ENCODE measurements at places on chromosomes 6 and 20.
A peak's percentile ranks its signal among the peaks of the same experiment; 100 is the strongest.

DNA sequence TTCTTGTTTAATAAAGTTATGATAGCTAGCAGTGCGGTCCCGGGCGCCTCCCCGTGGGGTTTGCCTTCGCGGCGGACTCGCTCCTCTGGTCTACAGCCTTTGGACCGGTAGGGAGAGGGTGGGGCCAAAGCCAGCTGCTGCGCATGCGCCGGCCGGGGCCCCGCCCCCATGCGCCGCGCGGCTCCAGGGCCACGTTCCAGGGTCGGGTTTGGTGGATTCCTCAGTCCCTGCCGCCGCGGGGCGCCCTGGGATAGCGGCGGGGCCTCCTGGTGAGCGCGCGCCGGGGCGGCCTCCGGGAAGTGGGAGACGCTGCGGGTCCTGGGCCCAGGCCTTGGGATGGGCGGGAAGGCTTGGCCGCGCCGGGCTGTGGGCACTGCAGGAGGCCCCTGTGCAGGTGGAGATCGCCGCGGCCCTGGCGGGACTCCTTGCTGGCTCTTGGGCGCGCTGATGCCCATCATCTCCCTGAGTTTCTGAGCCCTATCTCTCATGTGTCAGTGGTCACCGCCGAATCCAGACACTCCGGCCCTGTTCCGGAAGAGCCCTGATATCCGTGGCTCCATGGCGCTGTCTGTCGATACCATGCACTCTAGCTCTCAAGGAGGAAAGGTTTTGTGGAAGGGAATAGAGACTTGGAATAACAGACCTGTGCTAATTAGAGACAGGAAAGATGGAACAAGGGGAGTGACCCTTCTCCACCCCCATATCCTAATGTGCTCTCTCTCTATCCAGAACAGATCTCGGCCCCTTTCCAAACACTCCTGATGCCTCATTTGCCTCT lies at the start of gene VARS2:
Gene VARS2, plus strand, starts transcription at position 163 of the 778 bp plus-strand sequence. Its CDS starts 599 bp downstream, at position 762.
- peak; percentile 97 for DNase-seq

- peak; percentile 81 for DNase-seq
These were observed 1.6 kb downstream of the STX7 start for GRCh38 chr6:132511210-132511830.

DNA sequence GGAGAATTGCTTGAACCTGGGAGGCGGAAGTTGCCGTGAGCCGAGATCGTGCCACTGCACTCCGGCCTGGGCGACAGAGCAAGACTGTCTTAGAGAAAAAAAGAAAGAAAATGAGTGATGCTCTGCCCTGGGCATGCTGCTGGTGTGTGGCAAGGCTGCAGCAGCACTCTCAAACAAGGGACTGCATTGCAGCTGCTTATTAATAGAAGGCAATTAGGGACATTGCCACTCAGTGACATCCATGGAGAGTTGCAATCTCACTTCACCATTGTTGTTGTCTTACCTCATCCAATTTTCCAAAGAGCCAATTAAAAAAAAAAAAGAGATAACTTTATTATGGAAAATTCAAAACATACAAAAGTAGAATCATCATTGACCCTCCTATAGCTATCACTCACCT lies 131.1 kb downstream of the LRRC1 start:
- DNase-seq: no peak

- DNase-seq: peak; percentile 67
These were observed 1.2 kb downstream of the PANK2 start for GRCh38 chr20:3890398-3890751.

GRCh38 chr6:140623498-140623897 lies 1249.0 kb upstream of the CITED2 start:
- peak; percentile 37 for DNase-seq

- no peak for DNase-seq
These were observed 6.1 kb downstream of the DOP1A start for GRCh38 chr6:83073615-83074014.

GRCh38 chr6:147207351-147207750 lies 3.1 kb downstream of the STXBP5 start:
- DNase-seq: peak; percentile 84

- no peak for DNase-seq
These were observed 22.1 kb upstream of the SNTA1 start for GRCh38 chr20:33465481-33466302.

DNA sequence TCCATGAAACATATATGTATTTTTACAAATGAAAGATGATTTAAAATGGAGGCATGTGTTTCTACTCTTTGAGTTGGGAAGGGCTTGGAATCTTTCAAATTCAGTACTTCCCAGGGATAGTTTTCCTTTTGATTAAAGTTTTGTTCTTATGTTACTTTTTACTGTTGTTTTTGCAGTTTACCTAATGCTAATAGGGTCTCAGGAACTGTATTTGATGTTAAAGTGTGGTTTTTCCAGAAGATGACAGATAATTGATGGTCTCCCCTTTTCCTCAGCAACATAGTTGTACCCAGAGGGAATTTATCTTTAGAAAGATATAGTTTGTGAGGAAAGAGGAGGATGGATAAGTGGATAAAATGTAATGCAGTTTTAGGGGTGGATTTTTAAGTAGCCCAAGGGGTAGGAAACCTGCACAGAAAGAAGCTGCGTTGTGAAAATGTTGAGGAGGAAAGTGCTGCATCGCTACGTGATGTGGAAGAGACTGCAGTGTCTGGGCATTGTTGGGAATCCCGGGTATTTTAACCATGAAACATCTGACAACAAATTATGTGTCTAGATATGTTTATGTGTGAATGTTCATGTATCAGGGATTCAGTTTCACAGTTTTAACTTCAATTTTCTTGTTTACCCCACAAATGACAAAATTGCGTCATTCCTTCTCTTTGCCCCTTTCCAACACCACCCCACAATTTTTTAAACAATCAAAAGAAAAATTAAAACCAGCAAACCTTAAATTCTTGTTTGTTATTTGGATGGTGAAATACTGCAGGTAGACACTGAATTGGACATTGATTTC lies 42.3 kb downstream of the GNAS start:
- DNase-seq: no peak

DNA sequence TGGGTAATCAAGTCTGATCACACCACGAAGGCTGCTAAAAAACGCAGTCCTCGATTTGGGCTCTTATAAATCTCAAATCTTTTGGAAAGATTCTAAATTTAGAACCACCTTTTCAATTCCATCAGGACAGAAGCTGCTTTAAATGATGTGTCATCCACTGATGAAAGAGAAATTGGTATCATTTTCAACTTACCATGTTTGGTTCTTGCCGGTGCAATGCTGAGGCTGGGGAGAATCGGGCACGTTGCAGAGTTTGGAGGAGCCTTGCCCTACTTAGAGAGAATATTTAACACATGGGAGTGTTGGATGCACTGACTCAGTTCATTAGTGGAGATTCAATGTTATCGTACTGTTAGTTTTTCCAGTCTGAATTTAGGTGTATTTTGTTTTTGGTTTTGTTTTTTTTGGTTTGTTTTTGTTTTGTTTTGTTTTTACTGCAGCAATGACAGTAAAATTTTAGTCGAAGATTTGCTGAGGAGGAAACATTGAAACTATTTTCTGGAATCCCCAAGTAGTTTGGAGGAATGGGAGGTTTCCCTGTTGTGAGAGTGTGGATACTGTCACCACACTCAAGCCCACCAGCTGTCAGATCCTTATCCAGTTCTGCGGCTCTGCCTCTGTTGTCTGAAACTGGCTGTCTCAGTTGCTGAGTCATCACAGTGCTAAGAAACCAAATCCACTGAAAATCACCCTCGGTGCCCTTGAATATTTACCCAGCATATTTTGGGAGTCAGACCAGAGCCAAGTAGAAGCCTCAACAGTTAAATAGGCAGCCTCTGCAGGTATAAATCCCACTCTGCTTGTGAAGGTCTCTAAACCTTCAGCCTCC lies 497.0 kb downstream of the BTBD3 start:
- DNase-seq: peak; percentile 76

GRCh38 chr6:148309301-148309700 lies 33.3 kb upstream of the SASH1 start:
- no peak for DNase-seq

- DNase-seq: no peak
These were observed 15.6 kb upstream of the NELFCD start for GRCh38 chr20:58965270-58966064.

- DNase-seq: no peak
These were observed 893 bp downstream of the PRDM13 start for GRCh38 chr6:99607416-99608036.

GRCh38 chr6:46704562-46704961 lies 16.9 kb downstream of the TDRD6 start:
- DNase-seq: peak; percentile 71

GRCh38 chr20:37366743-37367142 lies 20.8 kb downstream of the SRC start:
- DNase-seq: no peak

DNA sequence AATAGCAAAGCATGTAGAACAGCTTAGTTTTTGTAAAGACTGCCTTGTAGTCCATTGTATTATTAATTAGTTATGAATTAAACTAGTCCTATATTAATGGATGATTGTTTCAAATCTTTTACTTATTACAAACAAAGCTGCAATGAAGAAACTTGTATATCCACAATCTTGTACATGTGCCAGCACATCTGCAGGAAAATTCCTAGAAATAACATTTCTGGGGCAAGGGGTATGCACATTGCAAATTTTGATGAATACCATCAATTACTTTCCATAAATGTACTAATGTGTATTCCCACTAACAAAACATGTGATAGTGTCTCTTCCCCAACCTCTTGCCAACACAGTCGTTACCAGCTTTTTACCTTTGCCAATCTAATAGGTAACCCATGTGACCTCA lies 73.6 kb upstream of the AKAP12 start:
- DNase-seq: no peak

DNA sequence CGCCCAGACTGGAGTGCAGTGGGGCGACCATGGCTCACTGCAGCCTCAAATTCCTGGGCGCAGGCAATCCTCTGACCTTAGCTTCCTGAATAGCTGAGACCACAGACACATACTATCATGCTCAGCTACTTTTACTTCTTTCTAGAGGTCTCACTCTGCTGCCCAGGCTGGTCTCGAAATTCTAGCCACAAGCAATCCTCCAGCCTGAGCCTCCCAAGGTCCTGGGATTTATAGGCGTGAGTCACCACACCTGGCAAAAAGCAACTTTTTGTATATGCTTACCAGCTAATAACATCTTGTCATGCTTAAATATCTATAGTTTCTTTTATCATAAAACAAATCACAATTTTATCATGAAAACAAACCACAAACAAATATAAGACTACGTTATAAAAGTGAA lies 23.0 kb downstream of the RNASET2 start:
- DNase-seq: no peak

DNA sequence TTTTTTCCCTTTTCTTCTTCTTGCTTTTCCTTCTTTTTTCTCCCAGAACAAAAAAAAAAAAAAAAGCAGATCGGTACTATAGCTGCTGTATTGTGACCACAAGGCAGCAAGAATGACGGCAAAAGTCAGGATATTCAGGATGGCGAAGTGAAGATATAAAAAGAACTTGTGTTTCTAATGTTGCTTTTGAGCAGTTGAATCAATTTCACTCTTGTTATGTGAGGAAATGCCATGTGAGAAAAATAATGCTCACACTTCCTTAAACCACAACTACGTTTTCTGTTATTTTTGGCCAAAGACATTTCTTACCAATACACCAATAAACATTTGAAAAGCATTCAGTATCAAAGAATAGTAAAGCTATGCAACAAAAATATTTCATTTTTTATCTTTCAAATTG lies 510.5 kb downstream of the HACE1 start:
- no peak for DNase-seq

- DNase-seq: peak; percentile 82
These were observed 49.5 kb downstream of the TRIM38 start for GRCh38 chr6:26012061-26012460.

- no peak for DNase-seq
These were observed 155.7 kb upstream of the EYA4 start for GRCh38 chr6:133085471-133085870.

DNA sequence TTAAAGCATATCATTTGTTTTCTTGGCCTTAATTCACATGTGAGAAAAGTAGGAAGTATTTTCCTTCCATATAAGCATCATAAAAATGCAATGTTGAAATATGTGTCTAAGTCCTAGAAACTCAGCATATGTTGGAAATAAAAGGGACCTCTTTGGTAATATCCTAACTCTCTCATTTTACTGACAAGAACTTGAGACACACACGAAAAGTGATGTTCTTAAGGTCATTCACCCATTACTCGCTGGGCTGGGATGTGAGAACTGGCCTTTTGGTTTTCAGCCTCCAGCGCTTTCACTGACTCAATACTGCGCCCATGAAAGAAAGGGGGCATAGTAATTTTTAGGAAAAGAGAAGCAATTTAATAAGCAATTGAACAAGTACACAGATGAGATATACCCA lies 153.5 kb upstream of the SCGN start:
- DNase-seq: no peak

- DNase-seq: no peak
These were observed 73.6 kb downstream of the SLX4IP start for GRCh38 chr20:10508468-10509251.

DNA sequence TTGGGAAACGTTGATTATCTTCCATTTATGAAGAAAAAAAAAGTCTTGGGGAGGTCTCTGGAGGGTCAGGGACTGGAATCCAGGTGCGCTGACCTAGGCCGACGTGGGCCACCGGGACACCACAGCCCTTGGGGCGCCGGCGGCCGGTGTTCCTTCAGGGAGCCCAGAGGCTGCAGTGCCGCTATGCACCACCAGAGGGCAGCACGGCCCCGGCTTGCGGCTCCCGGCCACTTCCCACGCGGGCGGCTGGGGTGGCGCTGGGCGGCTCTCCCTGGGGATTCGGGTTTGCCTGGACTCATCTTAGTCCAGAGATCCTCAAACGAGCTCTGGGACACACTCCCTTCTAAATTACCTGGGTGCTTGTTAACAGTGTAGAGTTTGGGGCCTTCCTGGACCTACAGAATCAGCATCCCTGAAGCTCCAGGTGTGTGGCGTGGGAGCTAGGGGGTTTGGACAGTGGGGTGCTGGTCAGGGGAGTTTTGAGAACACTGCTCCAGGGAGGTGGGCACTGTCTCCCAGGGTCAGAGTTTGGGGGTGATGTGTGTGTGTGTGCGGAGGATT lies 23.0 kb upstream of the GTSF1L start:
- DNase-seq: peak; percentile 83

GRCh38 chr6:72788188-72788587 lies 166.3 kb downstream of the KCNQ5 start:
- no peak for DNase-seq

GRCh38 chr6:165497472-165497871 lies 165.6 kb downstream of the PDE10A start:
- no peak for DNase-seq

DNA sequence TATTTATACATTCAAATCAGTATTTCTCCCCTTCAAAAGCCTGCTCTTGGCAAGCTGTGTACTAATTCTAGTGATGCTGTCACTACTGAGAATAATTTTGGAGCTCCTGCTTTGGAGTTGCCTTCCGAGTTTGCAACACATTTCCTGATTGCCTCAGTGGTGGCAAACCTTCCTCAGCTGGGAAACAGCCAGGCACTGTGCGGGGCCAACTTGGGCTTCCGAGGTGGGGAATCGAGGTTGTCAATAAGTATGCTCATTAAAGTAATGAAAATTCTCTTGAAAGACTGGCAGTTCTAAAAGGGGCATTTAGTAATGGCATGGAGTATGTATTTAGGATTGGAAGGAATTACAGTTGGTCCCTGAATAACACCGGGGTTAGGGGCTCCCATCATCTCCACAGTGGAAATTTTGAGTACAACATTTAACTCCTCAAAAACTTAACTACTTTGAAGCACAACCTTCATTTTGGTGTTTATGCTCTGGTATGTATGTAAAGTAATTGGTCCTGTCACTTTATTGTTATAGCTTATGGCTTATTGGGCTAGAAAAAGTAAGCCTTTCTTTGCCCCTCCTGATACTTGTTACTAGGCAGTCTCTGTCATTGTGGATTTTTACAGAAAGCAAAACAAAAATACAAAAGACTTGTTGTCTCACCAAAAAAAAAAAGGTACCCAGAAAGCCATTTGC lies 2.7 kb downstream of the PAQR8 start:
- no peak for DNase-seq

GRCh38 chr6:36358226-36358915 lies 21.7 kb upstream of the BNIP5 start:
- peak; percentile 57 for DNase-seq
